ENCODE measurements at places on chromosomes 4 and X.

DNA sequence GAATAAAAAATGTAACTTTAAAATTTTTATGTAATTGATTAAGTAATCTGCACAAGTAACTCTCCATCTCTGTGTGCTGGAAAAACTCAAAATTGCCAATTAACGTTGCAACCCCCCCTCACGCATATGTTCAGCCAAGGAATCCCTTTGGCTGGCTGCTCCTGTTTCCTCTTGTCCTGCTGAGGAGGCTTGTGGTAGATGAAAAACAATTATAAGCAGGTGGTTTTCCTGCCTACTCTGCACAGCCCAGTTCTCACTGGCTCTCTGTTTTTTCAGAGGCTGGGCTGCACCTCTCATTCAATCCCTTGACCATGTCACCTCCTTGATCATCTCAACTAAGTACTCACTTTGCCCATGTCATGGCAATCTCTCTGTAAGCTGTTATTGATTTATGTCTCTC lies 1068.4 kb downstream of the ARAP2 start:
- DNase-seq = no peak

DNA sequence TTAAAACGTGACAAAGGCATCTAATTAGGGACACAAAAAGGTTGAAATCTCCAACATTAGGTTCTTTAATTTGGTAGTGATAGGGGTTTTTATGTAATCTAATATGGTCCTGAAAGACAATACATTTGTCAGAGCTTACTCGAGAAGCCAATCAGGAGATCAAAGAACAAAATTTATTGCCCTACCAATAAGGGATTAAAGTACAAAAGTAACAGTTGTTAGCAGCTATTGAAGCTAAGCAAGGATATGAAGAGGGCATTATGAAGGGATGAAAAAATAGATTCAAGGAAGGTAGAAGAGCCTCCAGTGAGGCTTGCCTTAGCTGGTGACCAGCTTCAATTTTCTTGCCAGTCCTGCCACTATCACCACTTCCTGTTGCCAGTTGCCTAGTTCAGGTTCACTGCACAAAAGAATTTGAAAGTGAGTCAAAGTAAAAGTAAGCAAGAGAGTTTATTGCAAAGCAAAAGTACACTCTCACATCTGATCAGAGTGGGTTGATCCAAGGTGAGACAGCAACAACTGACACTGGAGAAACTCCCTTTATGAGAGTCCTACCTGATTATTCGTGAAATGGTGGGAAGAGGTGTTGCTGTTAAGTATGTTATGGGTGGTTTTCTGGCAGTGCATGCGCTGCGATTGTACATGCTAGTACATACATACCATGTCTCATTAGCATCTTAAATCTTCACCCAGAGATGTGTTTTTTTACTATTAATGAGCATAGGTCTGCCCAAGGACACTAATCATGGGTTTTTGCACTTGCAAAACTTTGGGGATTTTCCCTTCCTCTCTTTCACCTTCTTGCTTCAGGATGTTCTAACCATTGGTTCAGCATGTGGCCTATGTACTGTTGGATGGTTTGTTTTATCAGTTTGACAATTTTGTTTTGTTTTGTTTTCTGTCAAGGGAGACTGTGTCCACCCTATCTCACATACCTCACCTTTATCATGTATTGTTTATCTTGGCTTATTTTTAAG lies 263.2 kb upstream of the ITM2A start:
- no peak for DNase-seq

- DNase-seq = no peak
These were observed 46.9 kb upstream of the TAB3 start for GRCh38 chrX:30935985-30936384.

GRCh38 chrX:55522596-55523276 lies 33.1 kb upstream of the USP51 start:
- DNase-seq = no peak

DNA sequence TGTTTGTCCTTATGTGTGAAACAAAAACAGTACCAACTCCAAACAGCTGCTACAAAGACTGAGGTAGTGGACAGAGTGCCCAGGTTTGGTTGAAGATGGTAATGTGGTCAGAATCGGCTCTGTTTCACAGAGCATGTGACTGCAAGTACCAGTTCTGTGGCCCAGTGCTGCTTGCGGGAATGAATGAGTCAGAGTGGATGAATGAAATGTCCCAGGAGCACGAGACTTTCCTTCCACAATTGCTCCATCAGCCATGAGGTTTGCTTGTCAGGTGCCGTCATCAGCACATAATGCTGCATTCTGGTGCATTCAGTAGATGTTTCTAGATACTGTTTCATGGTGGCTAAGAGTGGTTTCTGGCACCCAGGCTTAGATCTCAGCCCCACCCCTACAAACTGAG lies 84.2 kb downstream of the GPR143 start:
- DNase-seq = no peak

- no peak for DNase-seq
These were observed 27.8 kb upstream of the FTHL17 start for GRCh38 chrX:31099536-31100090.

DNA sequence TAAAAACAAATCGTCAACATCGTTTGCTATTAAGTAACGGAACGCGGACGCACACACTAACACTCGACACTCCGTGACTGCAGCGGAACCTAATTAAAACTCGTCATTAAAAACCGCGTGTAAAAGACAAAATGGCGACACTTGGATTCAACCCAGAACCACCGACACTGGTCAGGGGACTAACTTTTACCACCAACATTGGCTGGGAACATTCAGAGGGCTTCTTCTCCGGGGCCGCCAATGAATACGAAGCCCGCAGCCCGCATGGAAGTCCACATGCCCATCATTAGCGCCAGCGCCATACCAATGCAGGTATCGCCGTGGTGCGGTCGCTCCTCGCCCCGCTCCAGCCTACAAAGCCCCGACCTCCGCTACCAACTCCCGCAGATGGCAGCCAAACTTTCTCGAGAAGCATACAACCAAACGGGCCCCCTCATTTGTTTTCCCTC lies 498 bp downstream of the RBMX start:
- no peak for DNase-seq

DNA sequence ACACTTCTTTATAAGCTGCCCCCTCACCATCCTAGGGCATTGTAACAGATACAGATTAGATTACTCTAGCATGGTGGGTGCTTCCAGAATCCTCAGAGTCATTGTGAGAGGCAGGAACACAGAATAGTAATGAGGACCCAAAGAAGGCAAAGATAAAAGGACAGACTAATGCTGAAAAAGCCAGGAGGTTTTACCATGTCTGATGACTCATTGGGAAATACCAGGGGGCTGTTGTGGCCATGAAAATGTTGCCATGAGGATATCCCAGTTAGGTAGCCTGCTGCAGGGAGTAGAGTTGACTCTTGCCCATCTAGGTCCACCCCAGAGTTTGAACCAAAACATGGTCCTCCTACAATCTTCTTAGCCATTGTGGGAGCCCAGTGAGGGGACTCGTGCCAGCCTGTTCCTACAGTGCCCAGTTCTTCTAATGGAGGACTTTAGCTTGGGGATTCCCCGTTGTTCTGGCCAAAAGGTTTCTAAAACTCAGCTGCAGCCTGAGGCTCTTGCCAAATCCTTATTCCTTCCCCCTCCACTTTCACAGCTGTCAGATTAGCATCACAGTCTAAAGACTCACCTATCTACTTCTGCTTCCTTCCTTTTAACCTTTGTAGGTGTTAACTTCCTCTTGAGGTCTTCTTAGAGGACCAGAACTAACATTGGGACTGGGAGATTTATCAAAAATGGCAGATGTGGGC lies 586.0 kb upstream of the AADAT start:
- DNase-seq = no peak

GRCh38 chrX:64394874-64395567 lies at the start of gene MTMR8:
Gene MTMR8 (minus strand): TSS chrX:64395452. CDS start chrX:64395363, 89 bp downstream.
- DNase-seq = peak; percentile 51

DNA sequence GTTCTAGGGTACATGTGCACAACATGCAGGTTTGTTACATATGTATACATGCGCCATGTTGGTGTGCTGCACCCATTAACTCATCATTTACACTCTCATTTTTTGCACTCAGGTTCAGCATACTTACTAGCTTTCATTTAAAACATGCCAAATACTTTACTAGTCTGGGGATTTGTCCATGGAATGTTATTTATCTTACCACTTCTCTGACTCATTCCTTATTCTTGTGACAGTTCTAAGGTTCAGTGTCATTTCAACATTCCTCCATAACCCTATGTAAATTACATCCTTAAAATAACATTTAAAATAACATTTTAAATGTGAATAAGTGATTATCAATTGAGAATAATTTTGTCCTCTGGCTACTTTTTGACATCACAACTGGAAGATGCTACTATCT lies 19.5 kb upstream of the SYTL5 start:
- DNase-seq = no peak

DNA sequence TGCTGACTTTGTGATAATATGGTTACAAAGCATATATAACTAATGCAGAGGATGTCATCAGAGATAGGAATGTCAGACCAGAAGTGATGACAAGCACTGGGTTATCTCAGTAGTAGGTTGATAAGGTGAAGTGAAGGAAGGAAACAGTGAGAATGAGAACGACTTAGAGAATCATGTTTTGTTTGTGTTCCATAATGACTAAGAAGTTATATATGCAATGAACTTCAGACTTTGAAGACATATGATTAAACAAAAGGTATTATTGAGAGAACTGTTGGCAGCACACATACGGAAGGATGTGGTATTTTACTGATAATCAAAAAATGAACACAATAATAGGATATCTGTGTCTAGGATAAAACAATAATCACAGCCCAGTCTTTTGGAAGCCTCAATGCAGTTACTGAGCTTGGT lies 18.3 kb upstream of the HHIP start:
- no peak for DNase-seq

- DNase-seq = no peak
These were observed 66.7 kb upstream of the FRAS1 start for GRCh38 chr4:77990456-77990855.

- no peak for DNase-seq
These were observed 605 bp upstream of the FAT1 start for GRCh38 chr4:186724058-186724863.

GRCh38 chrX:28752330-28752729 lies 165.1 kb downstream of the IL1RAPL1 start:
- no peak for DNase-seq

GRCh38 chr4:142528433-142528832 lies 317.7 kb downstream of the INPP4B start:
- DNase-seq = no peak

DNA sequence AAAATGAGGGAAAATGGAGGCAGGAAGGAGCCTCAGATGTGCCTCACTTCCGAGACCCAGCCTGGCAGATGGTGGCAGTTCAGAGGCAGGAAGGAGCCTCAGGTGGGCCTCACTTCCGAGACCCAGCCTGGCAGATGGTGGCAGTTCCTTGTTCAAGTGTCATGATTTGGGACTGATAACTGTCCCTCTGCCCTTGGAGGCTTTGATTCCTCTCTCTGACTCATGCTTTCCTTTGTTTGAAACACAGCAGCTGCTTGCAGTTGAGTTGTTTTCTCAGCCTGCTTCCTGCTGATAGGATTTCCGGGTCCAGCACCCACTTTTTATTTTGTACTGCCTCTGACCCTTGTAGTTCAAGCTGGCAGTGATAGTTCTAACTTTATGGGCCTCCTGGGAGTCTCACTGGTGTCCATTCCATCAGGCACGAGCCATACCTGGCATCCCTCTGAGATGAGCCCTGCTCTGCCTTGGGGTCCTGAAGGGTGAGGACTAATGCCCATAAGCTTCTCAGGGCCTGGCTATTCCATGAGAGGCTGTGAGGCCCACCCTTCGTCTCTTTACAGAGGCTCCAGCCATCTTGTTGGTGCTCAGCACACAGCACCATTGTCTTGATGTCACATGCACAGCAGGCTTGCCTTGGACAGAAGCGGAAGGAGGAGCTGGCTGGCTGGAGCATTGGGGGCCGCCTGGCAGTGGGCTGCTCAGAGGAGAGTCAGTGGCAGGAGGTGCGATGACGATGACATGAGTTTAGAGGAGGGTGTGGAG lies 13.0 kb downstream of the RGS12 start:
- DNase-seq = no peak

GRCh38 chr4:10081218-10081606 lies 35.4 kb downstream of the WDR1 start:
- no peak for DNase-seq

- DNase-seq = no peak
These were observed 88.2 kb upstream of the STS start for GRCh38 chrX:7059214-7059838.

DNA sequence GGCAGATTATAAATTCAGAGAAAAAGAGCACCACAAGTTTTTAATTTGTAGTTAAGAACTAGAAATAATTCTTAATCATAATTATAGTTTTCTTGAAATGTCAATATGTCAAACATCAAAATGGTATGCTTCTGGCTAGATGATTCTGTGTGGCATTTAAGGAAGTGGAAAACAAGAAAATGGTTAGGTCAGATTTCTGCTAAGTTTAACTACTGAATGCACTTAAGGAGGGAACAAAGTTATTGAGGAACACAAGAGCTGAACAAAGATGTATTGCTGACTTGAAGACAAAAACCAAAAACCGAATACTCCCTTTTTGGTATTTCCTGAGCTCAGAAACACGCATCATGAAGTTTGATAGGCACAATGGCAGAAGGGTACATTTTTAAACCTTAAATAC lies 58.7 kb upstream of the GPR34 start:
- DNase-seq = no peak

DNA sequence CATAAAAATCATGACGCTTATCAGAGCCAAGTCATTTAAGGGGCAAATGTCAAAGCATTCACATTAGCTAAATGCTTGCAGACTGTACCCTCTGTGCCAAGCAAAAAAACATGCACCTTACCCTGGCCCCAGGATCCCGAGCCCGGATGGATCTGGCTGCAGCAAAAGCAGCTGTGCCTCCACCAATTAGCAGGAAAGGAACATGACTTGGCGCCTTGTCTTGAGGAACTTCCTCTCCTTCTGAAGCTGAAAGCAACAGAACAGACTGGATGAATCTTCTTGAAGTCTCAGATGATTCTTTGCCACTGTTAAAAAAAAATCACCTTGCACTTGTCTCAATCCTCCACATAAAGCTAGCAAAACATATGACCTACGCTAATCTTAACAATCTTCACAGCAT lies 18.0 kb downstream of the AIFM1 start:
- no peak for DNase-seq

- DNase-seq = no peak
These were observed 32.0 kb downstream of the PTPN13 start for GRCh38 chr4:86626066-86626465.

- DNase-seq = no peak
These were observed 50.9 kb downstream of the CORIN start for GRCh38 chr4:47786958-47787370.

- no peak for DNase-seq
These were observed 104.1 kb downstream of the ATXN3L start for GRCh38 chrX:13215729-13216128.

DNA sequence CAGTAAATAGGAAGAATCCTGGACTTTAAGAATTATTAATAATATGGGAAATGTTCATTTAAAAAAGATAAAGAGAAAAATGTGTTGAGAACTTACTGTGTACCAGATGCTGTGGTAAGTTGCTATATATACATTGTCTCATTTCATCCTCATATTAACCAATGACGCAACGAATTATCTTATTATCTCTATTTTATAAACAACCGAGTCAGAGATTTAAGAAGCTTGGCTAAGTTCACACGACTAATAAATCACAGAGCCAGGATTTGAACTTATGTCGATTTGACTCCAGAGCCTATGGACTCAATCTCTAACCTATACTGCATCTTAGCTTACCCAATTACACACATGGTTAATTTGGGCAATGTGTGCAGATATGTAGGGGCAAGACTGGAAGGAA lies 15.5 kb upstream of the DCTD start:
- DNase-seq = no peak

All from stimulated activated CD4-positive, alpha-beta T cell treated with anti-CD3 and anti-CD28 coated beads, Interleukin-15, amount 100 ng/mL, for 1 hour (primary cell).